ENCODE measurements at places on chromosomes 1 and 21.

DNA sequence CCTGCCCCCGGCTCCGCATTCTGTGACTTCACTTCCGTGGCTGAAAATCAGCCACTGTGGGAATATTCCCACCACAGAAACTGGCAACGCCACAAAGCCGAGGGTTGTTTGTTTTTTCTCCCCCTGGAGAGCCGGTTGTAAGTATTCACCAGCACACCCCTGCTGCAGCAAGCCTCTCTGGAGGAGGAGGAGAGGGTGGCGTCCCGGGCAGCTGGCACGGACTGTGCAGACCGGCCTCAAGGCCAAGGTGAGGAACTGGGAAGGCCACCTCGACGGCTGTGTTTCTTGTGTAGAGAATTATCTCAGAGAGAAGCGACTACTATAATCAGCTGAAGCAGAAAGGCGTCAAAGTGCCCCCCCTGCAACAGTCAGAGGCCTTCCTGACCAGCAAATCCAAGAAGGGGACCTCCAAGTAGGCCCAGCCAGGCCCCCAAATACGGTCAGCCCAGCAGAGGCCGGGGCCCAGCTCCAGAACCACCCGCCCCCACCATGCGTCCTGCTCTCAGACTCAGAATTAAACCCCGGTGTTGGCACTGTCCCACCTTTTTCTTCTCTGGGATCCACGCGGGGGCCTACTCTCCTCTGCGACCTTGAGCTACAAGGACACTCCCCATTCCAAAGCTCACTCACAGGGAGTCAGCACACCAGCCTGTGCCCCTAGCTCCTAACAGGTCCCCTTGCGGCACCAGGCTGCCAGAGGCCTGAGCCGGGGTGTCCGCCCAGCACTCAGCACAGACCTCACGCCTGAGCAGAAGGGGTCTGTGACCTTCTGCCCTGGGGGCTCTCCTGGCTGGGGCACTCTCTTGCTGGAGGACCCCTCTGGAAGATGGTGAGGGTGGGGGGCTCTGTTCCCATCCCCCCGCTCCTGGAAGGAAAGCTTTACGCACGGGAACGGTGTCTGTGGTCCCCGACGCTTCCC, 1.2 kb upstream of the SMIM1 start:
- no peaks in the 10 kb centered on the region for H3K36me3 ChIP-seq
- H3K4me3 ChIP-seq, result peak overlapping the region; percentile 83
- no peak for DNase-seq

- H3K27ac ChIP-seq, result no peak overlapping the region
- no peaks in the 10 kb centered on the region for H3K36me3 ChIP-seq
- no peaks in the 10 kb centered on the region for H3K27me3 ChIP-seq
- DNase-seq, result no peak
- H3K4me3 ChIP-seq, result no peak overlapping the region
Observed at GRCh38 chr1:246332078-246332477, 175.0 kb downstream of the SMYD3 start.

GRCh38 chr1:30275926-30276764, 447.2 kb downstream of the MATN1 start:
- no peaks in the 10 kb centered on the region for H3K36me3 ChIP-seq
- no peak overlapping the region for H3K27ac ChIP-seq
- H3K27me3 ChIP-seq, result no peaks in the 10 kb centered on the region

DNA sequence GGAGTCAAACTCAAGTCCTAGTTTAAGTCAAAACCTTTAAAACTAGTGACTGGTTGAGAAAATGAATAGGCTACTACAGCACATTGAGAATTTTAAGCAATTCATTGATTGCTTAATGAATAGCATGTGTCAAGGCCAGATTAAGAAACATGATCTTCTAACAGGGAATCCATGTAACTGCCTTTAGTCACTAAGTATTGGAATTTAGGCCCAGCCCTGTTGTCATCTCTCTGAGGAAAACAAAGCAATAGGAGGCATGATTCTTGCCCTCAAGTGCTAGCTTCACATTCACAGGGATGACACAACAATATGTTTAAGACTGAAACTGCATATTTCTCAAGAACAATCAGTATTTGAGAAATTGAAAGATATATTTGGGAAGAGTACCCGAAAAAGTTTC, 70.0 kb upstream of the PTGS2 start:
- no peak overlapping the region for H3K4me3 ChIP-seq
- no peaks in the 10 kb centered on the region for H3K36me3 ChIP-seq
- H3K27me3 ChIP-seq, result no peaks in the 10 kb centered on the region
- DNase-seq, result no peak
- no peak overlapping the region for H3K27ac ChIP-seq
- no peaks in the 10 kb centered on the region for H3K4me1 ChIP-seq

DNA sequence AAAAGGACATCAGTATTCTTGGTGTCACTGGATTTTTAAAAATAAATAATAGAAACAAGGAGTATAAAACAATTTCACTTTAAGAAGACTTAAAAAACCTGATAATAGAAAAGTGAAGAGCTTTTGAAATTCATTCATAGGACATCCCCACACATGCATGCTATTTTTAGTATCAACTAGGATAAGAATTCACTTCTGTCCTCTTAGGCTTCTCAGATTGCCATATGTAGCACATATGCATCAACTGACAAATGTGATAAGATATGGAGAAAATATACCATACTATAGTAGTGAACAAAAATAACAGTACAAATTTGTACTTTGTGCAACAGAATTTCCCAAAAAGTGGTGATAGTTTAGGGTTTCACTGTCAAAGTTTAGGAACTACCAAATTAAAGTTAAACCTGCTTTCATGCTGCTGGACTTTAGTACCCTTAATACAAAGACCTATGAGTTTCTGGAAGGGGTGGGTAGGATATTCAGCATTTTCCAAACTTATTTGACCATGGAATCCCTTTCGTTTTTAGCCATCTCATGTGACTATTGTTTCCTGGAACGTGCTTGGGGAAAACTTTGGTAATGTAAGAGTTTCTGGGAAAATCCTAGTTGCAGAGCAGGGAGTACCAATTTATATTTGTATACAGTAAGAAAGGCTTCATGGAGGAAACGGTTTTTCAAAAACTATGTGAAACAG, 19.8 kb downstream of the RPRD2 start:
- no peaks in the 10 kb centered on the region for H3K4me1 ChIP-seq
- H3K27ac ChIP-seq, result no peak overlapping the region
- DNase-seq, result no peak
- no peaks in the 10 kb centered on the region for H3K27me3 ChIP-seq

GRCh38 chr1:59596432-59596831, 218.3 kb upstream of the HOOK1 start:
- no peaks in the 10 kb centered on the region for H3K27me3 ChIP-seq
- H3K27ac ChIP-seq, result no peak overlapping the region
- peaks cover 6% of the 10 kb centered on the region for H3K4me1 ChIP-seq
- no peak overlapping the region for H3K4me3 ChIP-seq
- DNase-seq, result no peak
- no peaks in the 10 kb centered on the region for H3K36me3 ChIP-seq

- peaks cover 45% of the 10 kb centered on the region for H3K36me3 ChIP-seq
- H3K4me3 ChIP-seq, result peak overlapping the region; percentile 94
- no peaks in the 10 kb centered on the region for H3K27me3 ChIP-seq
Observed at GRCh38 chr1:93680076-93680419, 1.6 kb downstream of the BCAR3 start.

GRCh38 chr21:44337449-44337848, 1.7 kb downstream of the CFAP410 start:
- H3K27me3 ChIP-seq, result no peaks in the 10 kb centered on the region
- no peak overlapping the region for H3K4me3 ChIP-seq
- H3K27ac ChIP-seq, result no peak overlapping the region
- H3K36me3 ChIP-seq, result peaks cover 10% of the 10 kb centered on the region

DNA sequence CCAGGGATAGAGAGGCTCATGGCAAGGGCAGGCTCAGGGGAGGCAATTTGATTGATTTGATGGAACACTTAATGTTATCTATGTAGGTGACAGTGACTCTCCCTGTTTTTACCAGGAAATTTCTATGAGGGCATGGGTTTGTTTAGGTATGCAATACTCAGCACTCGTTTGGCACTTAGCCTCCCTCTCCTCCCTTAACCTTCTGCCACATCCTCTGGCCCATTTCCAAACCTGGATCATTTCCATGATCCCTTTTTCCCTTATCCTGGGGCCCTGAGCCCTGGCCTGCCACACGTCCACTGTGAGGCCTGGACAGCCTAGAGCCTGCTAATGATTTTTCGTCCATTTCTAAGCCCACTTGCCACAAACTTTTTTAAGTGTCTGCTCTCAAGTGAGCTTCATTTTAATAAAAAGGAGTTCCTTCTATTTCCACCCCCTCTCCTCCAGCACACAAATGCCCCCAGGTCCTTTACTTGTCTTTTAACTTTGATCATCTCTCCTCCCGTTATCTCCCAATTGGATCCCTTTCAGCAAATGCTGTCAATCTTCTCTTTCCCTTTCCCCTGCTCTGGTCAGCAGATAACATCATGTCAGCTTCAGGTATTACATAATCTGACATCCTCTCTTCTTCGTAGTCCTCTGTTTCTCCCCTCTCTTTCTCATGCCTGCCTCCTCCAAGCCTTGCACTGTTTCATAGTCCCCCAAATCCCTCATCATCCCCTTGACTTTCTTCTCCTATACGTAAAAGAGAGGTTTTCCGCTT, 37.8 kb upstream of the GADD45A start:
- H3K27ac ChIP-seq, result peak overlapping the region; percentile 58
- DNase-seq, result no peak
- no peaks in the 10 kb centered on the region for H3K36me3 ChIP-seq
- no peak overlapping the region for H3K4me3 ChIP-seq

DNA sequence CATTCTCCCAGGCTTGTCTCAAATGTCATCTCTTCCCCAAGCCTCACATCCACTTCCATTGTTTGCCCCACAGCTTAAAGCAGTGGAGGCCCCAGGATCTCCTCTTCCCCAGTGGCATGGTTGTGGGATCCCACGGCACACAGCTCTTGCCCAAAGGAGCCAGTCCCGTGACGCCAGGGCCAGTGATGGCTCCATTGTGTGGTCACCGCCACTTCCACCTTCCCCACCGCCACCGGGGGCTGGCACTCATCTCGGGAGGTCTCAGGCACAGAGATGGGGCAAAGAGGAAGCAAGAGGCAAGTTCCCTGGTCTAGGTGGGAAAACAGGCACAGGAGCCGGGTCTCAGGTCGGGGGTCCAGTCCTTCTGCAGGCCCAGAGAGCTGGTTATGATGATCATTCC, 22.9 kb upstream of the ALDH4A1 start:
- H3K4me1 ChIP-seq, result peaks cover 45% of the 10 kb centered on the region
- H3K27me3 ChIP-seq, result no peaks in the 10 kb centered on the region

- H3K27me3 ChIP-seq, result no peaks in the 10 kb centered on the region
- peaks cover 16% of the 10 kb centered on the region for H3K4me1 ChIP-seq
- peaks cover 66% of the 10 kb centered on the region for H3K36me3 ChIP-seq
- H3K4me3 ChIP-seq, result no peak overlapping the region
- peak overlapping the region; percentile 62 for H3K27ac ChIP-seq
Observed at GRCh38 chr1:156742017-156742416, 1.1 kb upstream of the MRPL24 start.

- peaks cover 54% of the 10 kb centered on the region for H3K36me3 ChIP-seq
- H3K4me3 ChIP-seq, result no peak overlapping the region
- H3K27me3 ChIP-seq, result no peaks in the 10 kb centered on the region
- no peak overlapping the region for H3K27ac ChIP-seq
- DNase-seq, result no peak
- H3K4me1 ChIP-seq, result no peaks in the 10 kb centered on the region
Observed at GRCh38 chr1:77623066-77623465, 59.4 kb downstream of the ZZZ3 start.

DNA sequence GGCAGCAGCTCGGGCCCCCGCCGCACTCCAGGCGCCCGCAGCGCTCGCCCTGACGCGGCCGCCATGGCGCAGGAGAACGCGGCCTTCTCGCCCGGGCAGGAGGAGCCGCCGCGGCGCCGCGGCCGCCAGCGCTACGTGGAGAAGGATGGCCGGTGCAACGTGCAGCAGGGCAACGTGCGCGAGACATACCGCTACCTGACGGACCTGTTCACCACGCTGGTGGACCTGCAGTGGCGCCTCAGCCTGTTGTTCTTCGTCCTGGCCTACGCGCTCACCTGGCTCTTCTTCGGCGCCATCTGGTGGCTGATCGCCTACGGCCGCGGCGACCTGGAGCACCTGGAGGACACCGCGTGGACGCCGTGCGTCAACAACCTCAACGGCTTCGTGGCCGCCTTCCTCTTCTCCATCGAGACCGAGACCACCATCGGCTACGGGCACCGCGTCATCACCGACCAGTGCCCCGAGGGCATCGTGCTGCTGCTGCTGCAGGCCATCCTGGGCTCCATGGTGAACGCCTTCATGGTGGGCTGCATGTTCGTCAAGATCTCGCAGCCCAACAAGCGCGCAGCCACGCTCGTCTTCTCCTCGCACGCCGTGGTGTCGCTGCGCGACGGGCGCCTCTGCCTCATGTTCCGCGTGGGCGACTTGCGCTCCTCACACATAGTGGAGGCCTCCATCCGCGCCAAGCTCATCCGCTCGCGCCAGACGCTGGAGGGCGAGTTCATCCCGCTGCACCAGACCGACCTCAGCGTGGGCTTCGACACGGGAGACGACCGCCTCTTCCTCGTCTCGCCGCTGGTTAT, 2.8 kb downstream of the KCNJ9 start:
- H3K27me3 ChIP-seq, result peaks cover 36% of the 10 kb centered on the region
- no peak overlapping the region for H3K4me3 ChIP-seq
- H3K4me1 ChIP-seq, result peaks cover 3% of the 10 kb centered on the region
- no peaks in the 10 kb centered on the region for H3K36me3 ChIP-seq

GRCh38 chr1:67743072-67743725, 58.2 kb downstream of the GADD45A start:
- no peak overlapping the region for H3K4me3 ChIP-seq
- no peaks in the 10 kb centered on the region for H3K36me3 ChIP-seq
- H3K4me1 ChIP-seq, result peaks cover 5% of the 10 kb centered on the region
- H3K27me3 ChIP-seq, result no peaks in the 10 kb centered on the region

DNA sequence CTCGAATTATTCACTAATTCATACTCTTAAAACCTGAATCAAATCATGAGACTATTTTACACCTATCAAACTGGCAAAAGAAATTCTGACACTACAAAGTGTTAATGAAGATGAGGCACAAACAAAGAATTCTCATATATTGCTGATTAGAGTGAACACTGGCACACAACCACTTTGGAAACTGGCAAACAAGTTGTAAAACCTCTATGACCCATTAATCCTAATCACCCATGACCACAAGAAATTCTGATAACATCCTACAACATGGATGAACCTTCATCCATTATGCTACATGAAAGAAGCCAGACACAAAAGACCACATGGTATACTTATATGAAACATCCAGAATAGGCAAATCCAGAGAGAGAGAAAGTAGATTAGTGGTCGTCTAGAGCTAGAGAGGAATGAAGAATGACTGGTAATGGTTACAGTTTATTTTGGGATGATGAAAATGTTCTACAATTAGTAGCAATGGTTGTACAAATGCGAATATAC, 8.5 kb downstream of the GPBP1L1 start:
- H3K27ac ChIP-seq, result no peak overlapping the region
- DNase-seq, result no peak
- H3K36me3 ChIP-seq, result peaks cover 38% of the 10 kb centered on the region
- no peaks in the 10 kb centered on the region for H3K4me1 ChIP-seq
- no peak overlapping the region for H3K4me3 ChIP-seq

- peak; percentile 68 for DNase-seq
- peaks cover 6% of the 10 kb centered on the region for H3K4me1 ChIP-seq
- peak overlapping the region; percentile 31 for H3K27ac ChIP-seq
- H3K36me3 ChIP-seq, result peaks cover 22% of the 10 kb centered on the region
Observed at GRCh38 chr21:26842974-26843932, 2.0 kb downstream of the ADAMTS1 start.

DNA sequence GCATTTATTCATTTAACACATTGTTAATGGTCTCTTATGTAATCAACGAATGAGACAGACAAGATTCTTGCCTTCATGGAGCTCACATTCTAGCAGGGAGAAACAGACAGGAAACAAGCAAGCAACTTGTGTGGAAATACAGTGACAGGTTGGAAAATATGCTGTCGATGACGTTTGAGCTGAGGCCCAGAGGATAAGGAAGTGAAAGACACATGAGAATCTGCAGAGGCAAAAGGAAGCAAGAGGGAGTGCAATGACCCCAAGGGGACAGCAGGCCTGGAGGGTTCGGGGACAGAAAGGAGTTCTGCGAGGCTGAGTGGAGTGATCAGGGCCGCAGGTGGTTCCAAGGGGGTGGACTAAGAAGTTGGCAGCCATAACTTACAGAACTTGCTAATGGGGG, 60.6 kb upstream of the AKT3 start:
- H3K27me3 ChIP-seq, result no peaks in the 10 kb centered on the region
- no peaks in the 10 kb centered on the region for H3K36me3 ChIP-seq
- no peak overlapping the region for H3K4me3 ChIP-seq

Data from neuronal stem cell (in vitro differentiated cells).